ENCODE measurements at places on chromosomes 11 and 22. TPM values are rescaled to one million over a fixed set of nuclear protein-coding genes. Genes with fewer than 3 reads are reported as not detected.

The GAL gene
- total RNA-seq = 1.8 TPM

The LRRC4C gene
- total RNA-seq = not detected

The RFPL2 gene
- total RNA-seq = not detected

The SHANK3 gene
- 12.2 TPM for total RNA-seq

The CD151 gene
- total RNA-seq = 647 TPM

The APOA4 gene
- not detected for total RNA-seq

The SPECC1L gene
- 42.0 TPM for total RNA-seq

The HPX gene
- 0.32 TPM for total RNA-seq

The SPON1 gene
- total RNA-seq = not detected
